Frontal cortex (tissue), 4 donors: ENCODE measurements at places on chromosomes 11 and 22.

DNA sequence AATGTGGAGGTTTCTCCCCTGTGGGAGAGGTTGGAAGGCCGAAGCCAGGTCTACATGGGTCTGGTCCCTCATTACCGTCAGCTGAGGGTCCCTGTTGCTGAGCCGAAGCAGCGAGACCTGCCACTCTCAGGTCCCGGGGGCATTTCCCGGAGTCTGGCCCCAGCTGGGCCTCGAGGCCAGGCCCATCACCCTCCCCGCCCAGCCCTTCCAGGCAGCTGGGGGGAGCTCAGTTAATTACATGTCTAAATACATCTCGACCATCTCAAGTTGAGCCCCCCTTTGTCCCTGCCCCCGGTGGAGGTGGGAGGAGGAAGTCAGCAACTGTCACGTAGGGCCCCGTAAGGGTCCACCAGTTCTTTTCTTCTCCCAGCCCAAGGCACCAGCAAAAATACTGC is 3.6 kb downstream of the CDKN1C start:
- DNase-seq = no peak

DNA sequence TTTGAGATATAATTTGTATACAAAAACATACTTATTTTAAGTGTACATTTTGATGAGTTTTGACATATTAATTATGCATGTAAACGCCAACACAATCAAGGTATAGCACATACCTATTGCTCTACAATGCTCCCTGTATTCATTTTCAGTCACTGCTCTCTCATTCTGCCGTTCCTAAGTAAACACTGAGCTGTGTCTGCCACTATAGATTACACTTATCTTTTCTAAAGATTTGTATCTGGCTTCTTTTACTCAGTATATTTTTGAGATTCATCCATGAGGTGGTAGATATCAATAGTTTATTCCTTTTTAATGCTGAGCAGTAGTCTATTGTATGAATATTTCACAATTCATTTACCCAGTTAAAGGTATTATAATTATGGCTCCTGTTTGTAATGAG is 25.4 kb upstream of the BACE1-AS start:
- DNase-seq = no peak

DNA sequence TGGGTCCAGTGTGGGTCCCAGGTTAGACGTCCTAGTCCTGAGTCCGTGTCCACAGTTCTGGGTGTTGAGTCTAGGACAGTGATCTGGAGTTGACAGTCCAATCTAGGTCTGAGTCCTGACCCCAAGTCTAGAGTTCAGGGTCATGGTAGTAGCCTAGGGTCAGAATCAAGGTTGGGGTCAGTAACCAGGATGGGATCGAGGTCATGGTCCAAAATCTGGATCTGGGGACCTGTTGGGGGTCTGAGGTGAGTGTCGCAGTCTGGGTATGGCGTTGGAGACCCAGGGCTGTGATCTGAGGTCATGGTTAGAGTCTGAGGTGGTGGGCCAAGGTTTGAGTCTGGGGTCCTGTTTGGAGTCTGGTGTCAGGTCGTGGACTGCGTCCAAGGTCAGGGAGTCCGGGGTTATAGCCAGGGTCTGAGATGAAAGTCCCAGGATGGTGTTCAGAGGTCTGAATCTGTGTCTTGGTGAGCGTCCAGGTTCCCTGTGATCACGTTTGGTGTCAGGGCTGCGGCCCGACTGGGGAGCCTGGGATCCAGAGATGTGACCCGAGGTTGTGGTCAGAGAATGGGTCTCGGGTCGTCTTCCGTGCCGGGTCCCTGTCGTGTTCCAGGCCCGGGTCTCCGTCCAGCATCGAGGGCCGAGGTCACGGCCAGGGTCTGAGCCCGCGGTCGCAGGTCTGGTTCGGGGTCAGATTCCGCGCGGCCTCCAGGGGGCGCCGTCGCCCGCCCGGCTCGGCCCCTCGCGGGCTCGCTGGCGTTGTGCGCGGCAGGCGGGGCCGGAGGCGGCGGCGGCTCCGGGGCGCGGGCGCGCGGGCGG is 432 bp upstream of the GRK2 start:
- DNase-seq = peak; percentile 91

DNA sequence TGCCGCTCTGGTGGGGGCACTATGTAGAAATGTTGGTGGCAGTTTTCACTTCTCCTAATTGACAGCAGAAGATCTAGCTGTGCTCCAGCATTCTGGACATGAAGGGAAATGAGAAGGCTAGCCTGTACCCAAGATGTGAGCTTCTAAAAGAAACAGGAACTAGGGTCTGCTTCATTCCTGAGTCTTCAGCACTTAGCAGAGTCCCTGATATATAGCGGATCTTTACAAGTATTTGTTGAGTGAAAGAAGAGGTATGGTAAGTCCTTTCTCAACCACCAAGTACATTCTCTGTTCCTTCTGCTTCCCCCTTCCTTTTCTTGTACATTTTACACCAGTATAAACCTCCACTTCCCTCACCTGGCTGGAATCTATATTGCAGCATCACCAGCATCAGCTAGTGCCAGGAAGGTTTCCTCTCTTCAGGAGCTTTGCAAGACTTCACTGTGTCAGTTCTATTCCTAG is 408.3 kb upstream of the CADM1 start:
- DNase-seq = no peak

DNA sequence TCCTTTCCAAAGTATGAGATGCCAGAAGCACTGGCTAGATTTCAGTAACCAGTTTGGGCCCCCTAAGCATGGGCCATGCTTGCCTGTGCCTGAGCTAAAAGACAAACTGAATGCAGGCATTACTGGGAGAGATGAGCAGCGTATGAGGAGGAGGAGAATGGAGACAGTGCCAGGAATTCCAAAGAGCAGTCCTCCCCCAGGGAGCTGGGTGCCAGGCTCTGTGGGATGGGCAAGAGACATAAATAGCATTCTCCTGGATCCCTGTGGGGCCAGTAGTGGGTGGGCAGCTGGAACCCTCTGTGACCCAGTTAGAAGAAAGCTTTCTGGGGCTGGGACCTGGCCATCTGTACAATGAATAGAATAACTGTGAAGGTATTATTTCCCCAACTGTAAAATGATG is 235.6 kb downstream of the KCNA4 start:
- DNase-seq = no peak

DNA sequence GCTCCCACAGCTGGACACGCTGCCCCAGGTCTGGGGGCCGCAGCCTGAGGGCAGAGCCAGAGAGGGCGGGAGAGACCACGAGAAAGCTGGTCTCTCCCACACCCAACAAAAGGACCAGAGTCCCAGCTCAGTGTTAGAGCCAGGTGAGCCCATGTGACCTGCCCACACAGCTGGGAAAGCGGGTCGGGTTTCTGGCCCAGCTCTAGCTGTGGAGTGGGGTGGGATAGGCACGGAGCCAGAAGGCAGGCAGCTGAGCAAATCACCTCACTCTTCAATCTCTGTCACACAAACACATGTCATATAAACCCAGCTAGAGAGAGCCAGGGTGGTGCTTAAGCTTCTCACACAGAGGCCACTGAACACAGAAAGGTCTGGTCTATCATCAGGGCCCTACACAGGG is 7.8 kb upstream of the EIF3D start:
- DNase-seq = no peak

DNA sequence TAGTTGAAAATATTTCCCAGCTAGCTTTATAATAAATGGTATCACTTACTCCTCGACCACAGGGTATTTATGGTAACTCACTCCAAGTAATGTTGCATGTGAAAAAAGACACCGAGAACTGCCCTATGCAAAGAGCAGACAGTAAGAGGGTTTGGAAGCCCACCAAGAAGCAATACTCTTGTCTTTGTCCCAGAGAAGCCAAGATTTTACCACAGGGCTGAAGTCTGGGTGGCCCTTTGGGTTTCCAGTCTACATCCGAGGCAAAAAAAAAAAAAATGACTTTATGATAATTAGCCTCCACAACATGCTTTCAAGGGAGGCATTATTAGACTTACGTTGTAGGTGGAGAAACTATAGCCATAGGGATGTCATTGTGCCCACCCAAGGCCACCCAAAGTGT is 83.6 kb downstream of the CCDC34 start:
- no peak for DNase-seq

GRCh38 chr11:2209900-2210321 is 38.3 kb upstream of the TH start:
- DNase-seq = no peak

DNA sequence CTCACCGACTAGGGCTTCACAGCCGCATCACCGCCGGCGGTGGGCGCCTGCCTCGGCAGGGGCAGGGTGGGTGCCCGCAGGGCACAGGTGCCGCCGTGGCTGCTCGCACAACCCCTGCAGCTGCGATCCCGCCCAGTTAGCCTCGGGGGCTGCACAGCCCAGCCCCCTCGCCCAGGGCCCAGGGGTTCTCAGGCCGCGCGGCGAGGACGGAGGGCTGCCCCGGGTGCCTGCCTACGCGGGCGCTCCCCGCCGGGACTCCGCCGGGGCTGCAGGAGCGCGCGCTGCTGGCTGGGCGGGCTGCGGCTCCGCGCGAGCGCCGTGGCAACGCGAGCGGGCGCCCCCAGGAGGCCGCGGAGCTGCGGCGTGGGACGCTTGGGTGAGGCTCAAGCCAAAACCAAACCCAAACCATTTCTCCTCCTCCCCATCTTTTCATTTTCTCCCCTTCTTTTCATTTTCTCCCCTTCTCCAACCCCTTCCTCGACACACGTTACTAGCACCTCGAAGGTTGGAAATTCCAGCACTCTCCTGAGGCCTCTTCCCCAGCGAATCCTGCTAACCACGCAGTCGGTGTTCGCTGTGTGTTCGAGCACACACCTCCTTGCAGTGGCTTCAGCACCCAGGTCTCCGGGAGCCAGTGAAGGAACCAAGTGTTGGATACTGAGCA is at the start of gene MICAL3:
MICAL3 (minus strand) TSS at position 286 of the 664 bp plus-strand sequence. CDS start 117,749 bp downstream, outside the sequence.
- DNase-seq = peak; percentile 79

GRCh38 chr11:66345316-66345649 is 379 bp upstream of the BRMS1 start:
- DNase-seq = no peak

- no peak for DNase-seq
Observed at GRCh38 chr22:22037229-22037628, 54.6 kb upstream of the TOP3B start.

DNA sequence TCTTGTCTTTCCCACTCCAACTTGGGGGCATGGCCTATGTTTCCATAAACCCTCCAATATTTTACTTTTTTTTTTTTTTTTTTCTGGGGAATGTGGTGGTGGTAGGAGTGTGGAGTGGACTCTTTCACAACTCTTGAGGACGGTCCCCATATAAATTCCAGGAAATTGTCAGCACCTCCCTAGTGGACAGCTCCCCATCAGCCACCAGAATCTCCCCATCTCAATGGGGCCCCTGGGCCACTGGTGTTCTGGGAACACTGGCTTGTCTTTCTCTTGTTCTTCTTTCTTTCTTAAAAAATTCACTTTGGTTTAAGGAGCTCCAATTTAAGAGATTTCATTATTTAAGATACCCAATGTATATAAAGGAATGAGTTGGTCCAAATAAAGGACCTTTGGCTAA is 74.1 kb downstream of the ADM start:
- DNase-seq = no peak
